ENCODE measurements at places on chromosomes 1 and 21.

DNA sequence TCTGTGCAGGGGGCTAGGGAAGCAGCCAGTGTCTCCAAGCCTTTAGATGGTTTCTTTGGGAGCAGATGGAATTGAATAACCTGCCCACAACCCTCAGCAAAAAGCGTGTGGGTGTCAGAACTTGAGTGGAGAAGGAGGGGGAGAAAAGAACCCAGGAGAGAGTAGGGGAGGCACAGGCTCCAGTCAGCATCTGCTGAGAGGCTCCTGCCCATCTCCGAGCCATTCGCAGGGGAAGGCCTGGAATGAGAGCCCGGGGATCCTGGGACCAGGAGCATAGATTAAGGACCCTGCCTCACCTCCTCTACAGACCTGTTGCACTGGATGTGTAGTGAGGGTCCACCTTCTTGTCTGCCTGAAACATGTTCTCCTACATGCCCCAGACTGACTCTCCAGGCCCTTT is 16.3 kb downstream of the TMEM81 start:
- DNase-seq = no peak

DNA sequence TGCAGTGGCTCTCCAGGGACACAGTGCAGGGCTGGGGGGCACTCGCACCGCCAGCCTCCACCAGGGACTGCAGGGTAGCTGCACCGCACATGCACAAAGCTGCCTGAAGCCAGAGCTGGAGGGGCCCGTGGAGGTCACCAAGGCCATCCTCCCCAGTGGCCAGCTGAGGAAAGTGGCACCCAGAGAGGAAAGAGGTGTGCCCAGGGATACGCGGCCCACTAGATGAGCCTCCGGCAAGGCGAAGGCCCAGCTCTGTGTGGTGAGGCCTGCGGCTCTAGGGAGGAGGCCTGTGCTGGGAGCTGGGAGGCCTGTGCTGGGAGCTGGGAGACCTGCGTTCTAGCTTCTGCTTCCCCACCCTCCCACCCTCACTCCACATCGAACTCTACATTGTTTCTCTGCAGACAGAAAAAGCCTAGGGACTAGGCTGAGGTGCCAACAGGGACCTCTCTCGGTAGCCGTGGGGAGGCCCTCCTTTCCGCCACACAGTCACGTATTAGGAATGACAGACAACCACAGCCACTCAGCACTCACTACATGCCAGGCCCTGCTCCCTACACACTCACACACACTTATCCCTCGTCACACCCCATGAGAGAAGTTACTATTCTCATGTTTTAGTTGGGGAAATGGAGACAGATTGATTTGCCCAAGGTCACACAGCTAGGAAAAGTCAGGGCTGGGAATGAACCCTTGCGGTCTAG is 921 bp upstream of the ASCL5 start:
- DNase-seq = no peak

DNA sequence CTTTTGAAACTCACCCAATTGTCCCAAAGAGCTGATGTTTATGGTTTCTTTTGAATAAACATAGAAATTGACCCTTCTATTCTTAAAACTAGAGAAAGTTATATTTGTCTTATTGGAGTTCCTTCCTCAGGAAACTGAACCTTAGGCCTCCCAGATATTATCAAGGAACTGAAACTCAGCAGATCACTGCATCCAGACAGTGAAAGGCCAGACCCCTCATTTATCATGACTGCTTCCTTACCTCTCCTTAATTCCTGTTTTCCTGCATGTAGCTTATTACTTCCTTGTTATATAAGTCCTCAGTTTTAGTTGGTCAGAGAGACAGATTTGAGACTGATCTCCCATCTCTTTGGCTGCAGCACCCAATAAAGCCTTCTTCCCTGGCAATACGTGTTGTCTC is 27.5 kb downstream of the SLC22A15 start:
- no peak for DNase-seq

- no peak for DNase-seq
Observed at GRCh38 chr1:21539933-21540332, 30.7 kb downstream of the ALPL start.

DNA sequence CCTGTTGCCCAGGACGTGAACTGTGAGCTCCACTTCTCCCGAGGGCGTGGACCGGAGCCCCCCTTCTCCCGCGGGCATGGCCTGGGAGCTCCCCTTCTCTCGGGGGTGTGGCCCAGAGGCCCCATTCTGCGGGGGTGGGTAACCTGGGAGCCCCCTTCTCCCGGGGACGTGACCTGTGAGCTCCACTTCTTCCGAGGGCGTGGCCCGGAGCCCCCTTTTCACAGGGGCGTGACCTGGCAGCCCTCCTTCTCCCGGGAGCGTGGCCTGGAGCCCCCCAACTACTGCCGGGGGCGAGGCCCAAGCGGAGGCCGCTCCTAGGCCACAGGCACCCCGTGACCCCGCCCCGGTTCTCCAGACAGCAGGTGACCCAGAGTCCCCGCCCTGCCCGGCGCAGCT is 320 bp downstream of the C1orf174 start:
- no peak for DNase-seq

DNA sequence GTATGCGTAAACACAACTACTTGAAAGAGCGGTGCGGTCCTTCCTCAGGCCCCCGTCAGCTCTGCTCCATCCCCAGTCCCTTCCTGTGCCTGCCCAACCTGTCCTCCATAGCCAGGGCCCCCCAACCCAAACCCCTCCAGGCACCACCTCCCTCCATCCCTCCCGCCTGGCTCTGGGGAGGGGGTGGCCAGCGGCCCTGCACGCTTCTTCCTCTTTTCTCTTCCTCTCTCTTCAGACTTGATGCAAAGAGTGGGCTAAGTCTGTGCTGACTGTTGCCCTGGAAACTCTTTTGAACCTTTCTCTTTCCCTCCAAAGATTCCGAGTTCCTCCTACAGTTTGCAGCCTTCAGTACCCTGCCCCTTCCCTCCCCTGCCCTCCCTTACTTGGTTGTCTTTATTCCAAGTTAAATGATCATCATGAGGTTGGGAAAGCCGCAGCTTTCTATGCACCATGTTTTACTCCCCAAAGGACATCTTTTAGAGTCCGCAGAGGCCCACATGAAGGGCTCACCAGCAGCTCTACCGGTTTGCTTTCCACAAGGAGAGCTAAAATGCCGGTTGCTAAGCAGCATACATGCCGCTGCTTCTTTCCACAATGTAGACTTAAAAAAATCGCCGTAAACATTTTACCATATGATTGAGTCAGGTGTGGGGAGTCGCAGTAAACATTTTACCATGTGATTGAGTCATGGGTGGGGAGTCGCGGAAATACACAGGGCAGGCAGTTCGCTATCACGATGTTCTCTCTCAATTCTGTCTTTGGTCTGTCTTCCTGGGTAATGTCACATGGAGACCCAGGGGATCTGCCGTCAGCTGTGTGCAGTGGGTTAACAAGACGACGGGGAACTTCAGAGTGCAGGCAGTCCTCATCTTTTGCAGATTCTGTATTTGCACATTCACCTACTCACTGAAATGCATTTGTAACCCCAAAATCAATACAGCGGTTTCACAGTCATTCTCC is 525.3 kb downstream of the KIF26B start:
- no peak for DNase-seq

- DNase-seq = peak; percentile 95
Observed at GRCh38 chr1:176206961-176207902, at the start of gene COP1. Gene COP1, minus strand, starts transcription at chr1:176207286. Its CDS starts 308 bp downstream, at chr1:176206978.

GRCh38 chr1:166031932-166032571 is 134.7 kb downstream of the FAM78B start:
- DNase-seq = no peak

DNA sequence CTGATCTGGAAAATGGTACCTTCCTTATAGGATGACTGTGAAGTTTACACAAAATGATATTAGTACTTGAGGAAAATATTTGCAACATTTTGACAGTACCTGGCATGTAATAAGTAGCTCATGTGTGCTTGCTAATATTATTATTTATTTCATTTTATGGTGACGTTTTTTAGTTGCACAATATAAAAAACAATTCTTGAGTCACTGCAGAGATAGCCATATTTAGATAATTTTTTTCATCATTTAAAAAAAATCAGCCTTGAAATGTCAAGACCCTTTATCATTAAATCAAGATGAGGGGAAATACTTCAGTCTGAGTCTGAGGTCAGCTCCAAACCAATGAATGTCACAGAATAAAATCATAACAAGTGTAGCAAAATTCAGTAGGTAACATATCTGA is 196.8 kb upstream of the RUNX1 start:
- no peak for DNase-seq

GRCh38 chr1:157092831-157093230 is 6.8 kb downstream of the ETV3L start:
- no peak for DNase-seq

- DNase-seq = no peak
Observed at GRCh38 chr21:38444691-38445090, 53.6 kb downstream of the ERG start.

- no peak for DNase-seq
Observed at GRCh38 chr1:94608142-94608851, 66.7 kb upstream of the F3 start.

- DNase-seq = no peak
Observed at GRCh38 chr1:79575424-79575823, 568.9 kb upstream of the ADGRL4 start.

DNA sequence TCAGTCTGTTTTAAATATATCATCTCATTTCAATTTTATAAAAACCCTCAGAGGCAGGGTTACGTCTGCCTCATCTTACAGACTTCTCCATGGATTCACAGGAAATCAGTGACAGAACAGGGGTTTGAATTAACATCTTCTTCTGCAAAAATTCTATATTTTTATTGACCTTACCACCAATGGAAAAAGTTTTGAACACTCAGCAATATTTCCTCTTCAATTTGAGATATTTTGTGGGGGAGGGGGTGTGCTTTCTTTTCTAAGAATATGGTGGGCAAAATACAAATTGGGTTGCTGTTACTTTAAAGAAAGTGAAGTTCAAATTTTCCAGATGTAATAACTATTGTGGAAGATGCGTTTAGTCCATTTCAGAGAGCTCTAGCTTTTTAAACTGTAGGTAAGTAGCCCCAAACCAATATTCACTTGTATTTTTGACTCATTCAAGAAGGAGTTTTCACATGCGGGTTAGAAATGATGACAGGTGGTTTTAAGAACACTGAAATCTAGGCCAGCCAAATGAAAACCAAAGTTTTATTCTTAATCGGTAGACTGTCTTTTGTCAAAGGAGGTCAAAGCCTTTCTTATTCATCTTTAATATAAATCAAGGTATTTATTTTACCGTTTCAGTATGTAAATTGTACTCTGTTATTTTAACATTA is 17.4 kb downstream of the TGFB2 start:
- DNase-seq = no peak

GRCh38 chr1:21503706-21504377 is 5.4 kb upstream of the ALPL start:
- DNase-seq = no peak

GRCh38 chr1:93964777-93965200 is 55.6 kb upstream of the GCLM start:
- DNase-seq = no peak

GRCh38 chr1:85578321-85579295 is 2.0 kb upstream of the CCN1 start:
- no peak for DNase-seq

- no peak for DNase-seq
Observed at GRCh38 chr1:74010206-74010605, 187.8 kb downstream of the LRRIQ3 start.

GRCh38 chr1:52628614-52629324 is 4.2 kb upstream of the SHISAL2A start:
- DNase-seq = no peak

GRCh38 chr21:42539342-42539741 is 25.7 kb downstream of the SLC37A1 start:
- DNase-seq = no peak

- no peak for DNase-seq
Observed at GRCh38 chr1:205258261-205258691, 30.5 kb downstream of the TMCC2 start.

GRCh38 chr1:30728832-30729638 is 5.7 kb upstream of the MATN1 start:
- DNase-seq = no peak

DNA sequence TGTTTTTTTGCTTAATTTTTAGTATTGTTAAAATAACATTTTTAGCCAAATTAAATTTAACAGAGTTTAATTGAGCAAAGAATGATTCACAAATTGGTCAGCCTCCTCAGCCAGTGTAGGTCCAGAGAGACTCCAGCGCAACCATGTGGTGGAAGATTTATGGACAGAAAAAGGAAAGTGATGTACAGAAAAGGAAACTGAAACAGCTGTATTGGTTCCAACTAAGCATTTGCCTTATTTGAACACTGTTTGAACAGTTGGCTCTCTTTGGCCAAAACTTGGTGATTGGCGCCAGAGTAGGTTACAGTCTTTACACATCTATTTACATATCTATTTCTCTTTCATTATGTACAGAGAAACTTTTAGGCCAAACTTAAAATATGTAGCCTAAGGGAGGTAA is 19.4 kb downstream of the RPS6KC1 start:
- DNase-seq = no peak

GRCh38 chr21:39633770-39634181 is 21.0 kb downstream of the B3GALT5 start:
- no peak for DNase-seq

DNA sequence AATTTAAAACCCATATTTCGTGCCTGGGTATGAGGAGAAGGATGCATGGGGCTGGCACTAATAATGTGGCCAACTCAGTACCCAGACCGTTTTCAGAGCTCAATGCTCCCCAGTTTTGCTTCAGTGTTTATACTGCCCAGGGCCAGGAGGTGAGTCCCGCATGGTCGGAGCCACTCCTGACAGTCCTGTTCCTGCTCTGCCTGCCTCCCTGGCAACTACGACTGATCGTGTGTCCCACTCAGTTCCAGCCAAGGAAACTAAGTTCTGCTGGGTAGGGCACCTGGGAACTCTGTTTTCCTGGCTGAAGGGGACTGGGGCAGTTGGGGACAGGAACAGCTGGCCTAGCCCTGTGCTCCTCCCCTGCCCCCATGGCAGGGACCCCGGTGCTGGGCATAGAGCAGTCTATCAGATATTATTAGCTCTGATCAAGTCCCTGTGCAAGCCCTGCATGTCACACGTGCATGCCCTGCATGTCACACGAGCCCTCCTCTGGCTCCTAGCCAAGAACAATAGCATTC is 19.2 kb downstream of the S100A7 start:
- DNase-seq = no peak

- DNase-seq = no peak
Observed at GRCh38 chr1:150472601-150473200, 14.5 kb upstream of the TARS2 start.

DNA sequence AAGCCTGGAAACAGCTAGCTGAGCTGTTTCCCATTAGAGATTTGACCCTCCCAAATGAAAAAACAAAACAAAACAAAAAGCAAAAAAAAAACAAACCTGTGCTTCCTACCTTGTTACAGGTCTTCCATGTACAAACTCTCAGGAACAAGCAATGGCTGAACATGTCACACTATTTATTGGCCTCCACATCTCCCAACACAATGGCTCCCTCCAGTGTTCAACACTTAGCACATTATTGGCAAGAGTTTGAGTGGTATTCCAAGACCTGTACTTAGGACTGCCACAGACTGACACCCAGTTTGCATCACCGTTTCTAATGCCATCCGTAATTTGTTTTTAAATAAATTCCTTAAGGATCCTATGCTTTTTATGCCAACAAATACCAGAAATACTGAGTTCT is 195.0 kb upstream of the OLFM3 start:
- DNase-seq = no peak

Data from stimulated activated CD8-positive, alpha-beta memory T cell treated with anti-CD3 and anti-CD28 coated beads, Interleukin-15, amount 100 ng/mL, for 4 hours (primary cell).